ENCODE measurements at places on chromosomes 7 and 10.

GRCh38 chr7:112049555-112050249, 156.5 kb downstream of the DOCK4 start:
- no peak for DNase-seq

- DNase-seq = no peak
Observed at GRCh38 chr10:15427843-15428414, 56.8 kb upstream of the FAM171A1 start.

- no peak for DNase-seq
Observed at GRCh38 chr10:132880128-132880981, 62.0 kb downstream of the CFAP46 start.

DNA sequence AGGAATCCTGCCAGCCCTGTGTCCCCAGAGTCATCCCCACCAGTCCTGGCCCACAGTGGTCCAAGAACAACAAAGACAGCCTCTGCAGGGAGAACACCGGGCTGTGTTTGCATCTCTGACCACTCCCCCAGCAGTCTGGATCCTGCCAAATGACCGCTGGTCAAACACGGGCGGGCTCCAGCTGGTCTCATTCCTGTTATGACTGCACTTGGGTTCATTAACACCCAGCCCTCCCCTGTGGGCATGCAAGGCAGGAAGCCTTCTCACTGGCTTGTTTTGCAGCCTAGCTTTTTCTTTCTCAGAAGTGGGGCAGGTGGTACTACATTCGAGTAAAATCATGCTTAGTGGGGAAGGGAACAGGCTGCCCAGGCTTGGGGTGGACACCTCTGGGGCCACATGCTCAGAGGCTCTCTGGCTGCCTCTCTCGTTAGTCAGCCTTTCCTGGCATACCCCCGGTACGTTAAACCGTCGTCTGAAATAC, 190.0 kb downstream of the PLXNA4 start:
- DNase-seq = no peak

GRCh38 chr7:108875139-108875538, 305.5 kb downstream of the DNAJB9 start:
- DNase-seq = no peak

DNA sequence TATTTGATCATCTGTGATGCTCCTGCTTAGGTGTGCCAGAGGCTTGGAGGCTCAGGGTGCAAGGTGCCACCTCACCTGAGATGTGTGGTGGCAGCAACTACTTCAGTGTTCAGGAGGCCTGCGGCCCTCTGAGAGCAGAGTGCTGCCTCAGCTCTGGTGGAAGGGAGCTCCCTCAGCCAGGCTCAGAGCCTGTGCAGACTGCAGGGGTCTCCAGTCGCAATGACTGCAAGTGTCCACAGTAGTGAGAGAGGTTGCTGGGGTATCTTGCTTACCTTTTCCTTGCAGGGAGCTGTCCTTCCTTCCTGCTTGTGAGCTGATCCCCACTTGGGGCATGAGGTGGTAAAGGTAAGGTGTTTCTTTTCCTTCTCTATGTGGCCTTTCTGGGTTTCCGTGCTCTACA, 131.0 kb upstream of the GAD2 start:
- no peak for DNase-seq

Data from stimulated activated CD4-positive, alpha-beta T cell treated with anti-CD3 and anti-CD28 coated beads, TNF-alpha, amount 100 ng/mL, for 24 hours (primary cell).